ENCODE measurements at places on chromosomes 11 and 22.
A peak's percentile ranks its signal among the peaks of the same experiment; 100 is the strongest.

DNA sequence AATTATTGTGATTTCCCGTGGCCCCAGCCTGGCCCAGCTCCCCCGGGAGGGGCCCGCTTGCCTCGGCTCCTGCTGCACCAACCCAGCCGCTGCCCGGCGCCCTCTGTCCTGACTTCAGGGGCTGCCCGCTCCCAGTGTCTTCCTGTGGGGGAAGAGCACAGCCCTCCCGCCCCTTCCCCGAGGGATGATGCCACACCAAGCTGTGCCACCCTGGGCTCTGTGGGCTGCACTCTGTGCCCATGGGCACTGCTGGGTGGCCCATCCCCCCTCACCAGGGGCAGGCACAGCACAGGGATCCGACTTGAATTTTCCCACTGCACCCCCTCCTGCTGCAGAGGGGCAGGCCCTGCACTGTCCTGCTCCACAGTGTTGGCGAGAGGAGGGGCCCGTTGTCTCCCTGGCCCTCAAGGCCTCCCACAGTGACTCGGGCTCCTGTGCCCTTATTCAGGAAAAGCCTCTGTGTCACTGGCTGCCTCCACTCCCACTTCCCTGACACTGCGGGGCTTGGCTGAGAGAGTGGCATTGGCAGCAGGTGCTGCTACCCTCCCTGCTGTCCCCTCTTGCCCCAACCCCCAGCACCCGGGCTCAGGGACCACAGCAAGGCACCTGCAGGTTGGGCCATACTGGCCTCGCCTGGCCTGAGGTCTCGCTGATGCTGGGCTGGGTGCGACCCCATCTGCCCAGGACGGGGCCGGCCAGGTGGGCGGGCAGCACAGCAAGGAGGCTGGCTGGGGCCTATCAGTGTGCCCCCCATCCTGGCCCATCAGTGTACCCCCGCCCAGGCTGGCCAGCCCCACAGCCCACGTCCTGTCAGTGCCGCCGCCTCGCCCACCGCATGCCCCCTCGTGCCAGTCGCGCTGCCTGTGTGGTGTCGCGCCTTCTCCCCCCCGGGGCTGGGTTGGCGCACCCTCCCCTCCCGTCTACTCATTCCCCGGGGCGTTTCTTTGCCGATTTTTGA, 3.3 kb upstream of the ANKRD13D start:
- DNase-seq, result no peak

DNA sequence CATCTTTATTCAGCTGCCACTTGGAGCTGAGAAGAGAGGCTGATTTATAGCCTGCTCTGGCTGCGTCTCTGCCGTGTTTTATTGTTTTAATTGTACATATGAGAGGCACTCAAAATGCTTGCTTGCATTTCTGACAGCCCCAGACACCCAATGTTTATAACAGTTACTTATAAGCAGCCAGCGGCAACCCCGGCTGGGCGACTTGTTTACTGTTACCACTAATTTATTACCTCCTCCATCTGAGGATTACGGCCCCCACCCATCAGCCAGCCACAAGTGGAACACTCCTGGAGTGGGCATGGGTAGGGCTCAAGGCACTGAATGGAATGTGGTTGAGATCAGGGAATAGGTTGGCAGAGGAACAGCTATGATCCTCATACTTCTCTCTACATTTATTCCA, 61.2 kb downstream of the CLPB start:
- DNase-seq, result no peak

GRCh38 chr11:32940865-32941264, 48.3 kb downstream of the QSER1 start:
- no peak for DNase-seq

- DNase-seq, result no peak
Observed at GRCh38 chr11:214083-214482, 6.6 kb downstream of the RIC8A start.

- no peak for DNase-seq
Observed at GRCh38 chr11:81339521-81339920, 1394.1 kb downstream of the FAM181B start.

GRCh38 chr22:27283714-27284113, 517.8 kb downstream of the MN1 start:
- no peak for DNase-seq

- no peak for DNase-seq
Observed at GRCh38 chr11:90908074-90908473, 685.2 kb upstream of the CHORDC1 start.

- no peak for DNase-seq
Observed at GRCh38 chr11:86294026-86294425, 8.0 kb upstream of the HIKESHI start.

DNA sequence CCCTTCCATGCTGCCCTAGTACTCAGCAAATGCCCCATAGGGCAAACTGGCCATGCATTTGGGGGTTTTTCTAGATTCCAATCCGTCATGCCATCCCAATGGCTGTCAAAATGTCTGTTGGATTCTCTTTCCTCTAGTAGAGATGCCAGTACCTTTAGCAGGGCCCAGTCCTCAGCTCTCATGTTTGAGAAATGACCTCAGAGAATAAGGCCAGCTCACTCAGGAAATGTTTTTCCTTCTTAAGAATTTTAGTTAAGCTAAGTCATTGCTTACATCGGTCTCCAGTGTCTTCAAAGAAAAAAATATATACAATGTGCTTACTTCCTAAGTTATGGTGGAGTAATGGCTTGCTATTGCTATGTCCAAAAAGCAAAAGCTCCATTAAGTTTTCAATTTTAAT, 14.1 kb upstream of the ALKBH3 start:
- peak; percentile 68 for DNase-seq

- DNase-seq, result peak; percentile 74
Observed at GRCh38 chr11:46278387-46279125, 1.1 kb downstream of the CREB3L1 start.

- DNase-seq, result peak; percentile 87
Observed at GRCh38 chr22:40533712-40534378, 102.7 kb downstream of the MRTFA start.

- no peak for DNase-seq
Observed at GRCh38 chr11:100991541-100991940, 138.1 kb downstream of the PGR start.

GRCh38 chr11:119194811-119195440, 9.7 kb downstream of the NHERF4 start:
- DNase-seq, result no peak

DNA sequence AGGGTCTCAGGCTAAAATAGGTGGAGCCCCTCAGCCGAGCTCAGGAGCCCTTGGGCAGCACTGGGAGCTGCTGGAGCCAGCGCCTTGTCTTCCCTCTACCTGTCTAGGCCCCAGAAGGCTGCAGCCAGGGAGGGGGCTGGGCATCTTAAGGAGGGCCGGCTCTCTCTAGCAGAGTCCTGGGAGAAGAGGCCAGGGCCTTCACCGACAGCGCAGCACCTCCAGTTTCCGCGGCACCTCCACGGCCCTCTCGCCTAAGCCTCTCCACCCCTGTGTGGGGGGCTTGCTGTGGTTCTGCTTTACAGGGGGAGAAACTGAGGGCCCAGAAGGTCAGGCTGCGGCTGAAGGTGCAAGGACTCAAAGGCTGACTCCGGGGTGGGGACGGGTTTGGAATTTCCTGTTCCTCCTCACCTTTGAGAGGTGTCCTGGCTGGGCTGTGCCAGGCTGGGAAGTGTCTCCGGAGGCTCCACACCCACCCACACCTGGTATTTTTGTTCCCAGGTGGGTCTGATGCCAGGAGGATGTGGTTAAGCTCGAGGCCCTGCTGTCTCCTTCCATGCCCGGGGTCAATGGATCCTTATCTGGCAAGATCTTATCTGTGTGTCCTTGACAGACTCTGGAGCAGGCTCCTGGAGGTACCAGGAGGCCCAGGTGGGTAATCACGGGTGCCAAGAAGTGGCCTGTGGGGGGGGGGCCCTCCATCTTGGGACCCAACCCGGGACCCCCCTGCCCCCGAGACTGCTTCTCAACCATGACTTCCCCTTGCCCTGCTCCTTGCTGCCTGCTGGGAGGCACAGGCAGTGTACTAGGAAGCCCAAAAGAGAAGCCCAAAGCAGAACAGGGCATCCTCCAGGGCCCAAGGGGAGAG, 95.3 kb upstream of the FGF3 start:
- DNase-seq, result no peak

DNA sequence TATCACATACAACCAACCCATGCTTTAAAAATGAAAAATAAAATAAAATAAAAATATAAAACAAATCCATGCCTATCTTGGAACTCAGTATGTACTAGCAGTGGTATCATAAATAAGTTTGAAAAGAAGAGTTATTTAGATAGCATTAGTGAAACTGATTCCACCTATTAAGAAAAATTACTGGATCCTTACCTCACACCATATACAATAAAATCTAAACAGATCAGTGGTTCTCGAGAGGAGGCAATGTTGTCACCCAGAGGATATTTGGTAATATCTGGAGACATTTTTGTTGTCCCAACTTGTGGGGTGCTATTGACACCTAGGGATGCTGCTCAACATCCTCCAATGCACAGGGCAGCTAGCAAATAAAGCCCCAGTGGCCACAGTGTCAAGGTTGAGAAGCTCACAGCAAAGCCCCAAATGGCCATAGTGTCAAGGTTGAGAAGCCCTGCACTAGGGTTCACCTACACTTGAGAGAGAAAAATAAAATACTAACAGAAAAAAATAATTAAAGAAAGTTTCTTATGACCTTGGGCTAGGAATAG, 9.9 kb upstream of the NDUFV1 start:
- DNase-seq, result no peak

GRCh38 chr11:63554877-63555223, 8.3 kb downstream of the PLAAT2 start:
- DNase-seq, result no peak

- DNase-seq, result peak; percentile 96
Observed at GRCh38 chr11:93784145-93784934, at the start of gene MED17. Gene MED17, plus strand, starts transcription at chr11:93784282. Its CDS starts 232 bp downstream, at chr11:93784514.

- no peak for DNase-seq
Observed at GRCh38 chr11:123903932-123904331, 2.0 kb downstream of the OR8D4 start.

DNA sequence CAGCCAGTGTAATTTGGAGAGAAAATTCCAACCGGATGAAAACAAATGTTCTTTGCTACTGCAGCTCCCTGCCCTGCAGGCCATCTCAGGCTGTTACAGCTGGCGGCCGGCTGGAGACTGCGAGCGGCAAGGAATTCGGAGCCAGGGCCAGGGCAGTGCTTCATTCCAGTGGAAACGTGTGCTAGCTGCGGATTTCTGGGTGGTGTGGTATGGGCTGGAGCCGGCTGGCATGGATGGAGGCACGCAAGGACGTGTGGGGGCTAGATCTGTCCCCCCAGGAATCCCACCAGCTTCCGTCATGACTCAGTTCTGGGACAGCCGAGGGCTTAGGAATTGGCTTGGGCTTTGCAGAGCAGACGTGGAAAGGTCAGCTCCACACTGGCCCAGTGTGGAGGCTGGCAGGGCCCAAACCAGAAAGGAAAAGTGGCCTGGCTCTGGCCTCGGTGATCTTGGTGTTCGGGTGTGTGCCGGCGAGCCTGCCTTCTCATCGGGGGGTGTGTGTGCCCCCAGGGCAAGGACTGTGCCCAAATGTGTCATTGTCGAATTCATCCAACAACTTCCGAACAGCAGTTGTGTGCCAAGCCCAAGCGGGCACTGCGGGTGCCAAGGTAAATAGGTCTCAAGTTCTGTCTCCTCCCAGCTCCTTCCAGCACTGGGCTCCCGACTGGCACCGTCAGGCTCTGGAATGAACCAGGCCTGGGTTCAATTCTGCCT, 48.1 kb upstream of the SHISAL1 start:
- DNase-seq, result peak; percentile 81

DNA sequence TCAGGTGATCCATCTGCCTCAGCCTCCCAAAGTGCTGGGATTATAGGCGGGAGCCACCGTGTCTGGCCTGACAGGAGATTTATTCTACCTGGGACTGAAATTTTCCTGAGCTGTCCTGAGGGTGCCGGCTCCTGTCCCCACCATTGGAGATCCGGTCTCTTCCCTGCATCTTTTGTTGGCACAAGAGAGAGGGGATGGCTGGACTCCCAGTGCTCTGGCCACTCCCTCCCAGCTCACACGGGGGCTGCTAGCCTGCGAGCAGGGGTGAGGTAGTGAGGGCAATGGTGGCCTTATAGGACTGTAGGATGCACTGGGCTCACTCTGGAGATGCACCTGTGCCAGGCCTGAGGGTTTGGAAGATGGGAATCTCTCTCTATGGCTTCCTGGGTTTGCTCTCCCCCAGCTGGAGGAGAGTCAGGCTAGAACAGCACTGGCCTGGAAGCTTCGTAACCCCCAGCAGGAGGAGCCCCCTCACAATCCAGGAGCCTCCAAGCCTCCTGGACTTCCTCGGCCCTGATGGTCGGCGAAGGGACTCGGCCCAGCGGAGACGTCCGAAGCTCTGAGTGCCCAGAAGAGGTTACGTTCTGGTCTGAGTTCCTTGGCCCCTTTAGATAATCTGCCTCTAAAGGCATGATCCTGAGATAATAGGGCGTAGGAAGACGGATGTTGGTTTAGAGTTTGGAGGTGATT, 106.4 kb downstream of the NECTIN1 start:
- no peak for DNase-seq

DNA sequence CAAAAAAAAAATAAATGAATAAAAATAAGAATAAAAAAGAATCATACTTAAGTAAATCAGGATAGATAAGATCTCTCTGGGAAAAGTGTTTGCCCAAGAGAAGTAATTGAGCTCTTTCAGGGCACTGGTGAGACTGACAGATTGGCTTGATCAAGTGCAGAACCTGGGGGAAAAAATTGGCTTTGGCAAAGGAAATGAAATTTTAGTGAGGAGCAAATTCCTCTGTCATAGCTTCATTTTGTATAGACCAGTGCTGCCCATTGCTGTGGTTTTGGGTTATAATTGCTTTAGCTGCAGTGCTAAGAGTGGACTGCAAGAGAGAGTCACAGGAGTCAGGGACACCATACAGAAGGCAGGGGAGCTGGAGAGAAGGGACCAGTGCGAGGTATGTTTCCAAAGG, 35.7 kb downstream of the SFI1 start:
- DNase-seq, result peak; percentile 24

GRCh38 chr11:115207166-115207591, 297.0 kb downstream of the CADM1 start:
- no peak for DNase-seq

GRCh38 chr11:59200423-59200746, 12.3 kb downstream of the MPEG1 start:
- DNase-seq, result no peak

- no peak for DNase-seq
Observed at GRCh38 chr11:44548032-44548695, 17.3 kb upstream of the CD82 start.

DNA sequence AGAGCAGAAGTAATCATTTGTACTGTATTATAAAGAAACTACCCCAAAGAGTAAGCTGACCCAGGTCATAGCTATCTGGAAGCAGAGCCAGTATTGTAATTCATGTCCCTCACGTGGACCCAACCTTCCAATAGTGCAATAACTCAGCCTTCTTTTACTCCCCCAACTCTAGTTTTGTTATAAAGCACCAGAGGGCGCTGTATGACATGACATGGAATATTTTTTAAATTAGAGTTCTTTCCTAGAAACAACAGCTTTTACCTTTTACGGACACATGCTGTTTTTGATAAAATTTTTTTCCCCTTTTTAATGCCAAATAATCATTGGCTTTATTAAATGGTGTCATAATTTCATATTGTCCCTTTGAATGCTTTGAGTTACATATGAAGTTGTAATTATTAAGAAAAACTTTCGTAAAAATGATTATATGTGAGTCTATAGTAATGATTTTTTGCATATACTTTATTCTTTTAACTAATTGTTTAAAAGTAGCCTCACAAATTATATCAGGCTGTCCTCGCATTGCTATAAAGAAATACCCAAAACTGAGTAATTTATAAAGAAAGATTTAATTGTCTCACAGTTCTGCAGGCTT, 76.9 kb downstream of the DKK3 start:
- DNase-seq, result peak; percentile 78

- DNase-seq, result no peak
Observed at GRCh38 chr22:16609548-16610261, 17.1 kb upstream of the CCT8L2 start.

Measured in fibroblast of skin of back (primary cell).